Psoas muscle (tissue), 8 donors: ENCODE measurements at places on chromosomes 3 and 15. TPM values are rescaled to one million over a fixed set of nuclear protein-coding genes. Genes with fewer than 3 reads are reported as not detected.

- no peaks in the 10 kb centered on the region for H3K4me1 ChIP-seq
- no peak for DNase-seq
- H3K27ac ChIP-seq: no peak overlapping the region
- H3K27me3 ChIP-seq: no peaks in the 10 kb centered on the region
Observed at GRCh38 chr3:154236331-154236730, 88.0 kb downstream of the DHX36 start.

GRCh38 chr3:146024260-146024659, 136.7 kb downstream of the PLOD2 start:
- no peaks in the 10 kb centered on the region for H3K36me3 ChIP-seq
- no peaks in the 10 kb centered on the region for H3K4me1 ChIP-seq

- peaks cover 2% of the 10 kb centered on the region for H3K36me3 ChIP-seq
- no peak overlapping the region for H3K27ac ChIP-seq
- H3K4me1 ChIP-seq: peaks cover 41% of the 10 kb centered on the region
- H3K4me3 ChIP-seq: no peak overlapping the region
- no peaks in the 10 kb centered on the region for H3K27me3 ChIP-seq
Observed at GRCh38 chr3:70984776-70985482, 598.6 kb downstream of the FOXP1 start.

DNA sequence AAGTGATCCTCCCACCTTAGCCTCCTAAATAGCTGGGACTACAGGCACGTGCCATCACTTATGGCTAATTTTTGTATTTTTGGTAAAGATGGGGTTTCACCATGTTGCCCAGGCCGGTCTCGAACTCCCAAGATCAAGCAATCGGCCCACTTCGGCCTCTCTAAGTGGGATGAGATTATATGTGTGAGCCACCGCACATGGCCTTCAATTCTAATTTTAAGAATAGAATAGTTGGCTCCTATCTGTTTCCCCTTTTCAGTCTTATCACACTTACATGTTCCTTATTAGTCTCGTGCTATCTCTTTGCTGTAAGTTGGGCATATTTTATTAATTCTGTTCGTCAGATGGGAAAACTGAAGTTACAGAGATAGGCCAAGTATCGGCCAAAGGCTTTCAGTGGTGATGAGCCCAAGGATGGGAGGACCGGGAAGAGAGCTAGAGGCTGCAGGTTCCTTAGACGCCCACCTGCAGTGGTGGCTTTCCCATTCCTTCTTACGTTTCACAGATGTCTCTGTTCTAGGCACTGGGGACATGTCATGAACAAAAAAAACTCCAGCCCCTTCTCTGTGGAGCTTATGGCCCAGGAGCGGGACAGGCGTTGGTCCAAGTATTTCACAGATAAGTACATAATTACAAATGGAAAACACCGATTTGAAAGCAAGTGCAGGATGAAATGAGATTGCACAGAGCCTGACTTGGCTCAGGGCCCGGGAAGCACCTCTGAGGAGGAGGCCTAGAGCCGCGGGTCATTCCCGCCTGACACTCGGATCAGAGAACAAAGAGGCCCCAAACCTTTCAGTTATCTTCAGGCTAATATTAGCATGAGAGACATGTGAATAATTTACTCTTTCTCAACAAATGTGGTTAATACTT, 91.1 kb upstream of the KLF13 start:
- H3K4me3 ChIP-seq: no peak overlapping the region
- H3K4me1 ChIP-seq: peaks cover 17% of the 10 kb centered on the region
- no peaks in the 10 kb centered on the region for H3K36me3 ChIP-seq
- H3K27ac ChIP-seq: peak overlapping the region; percentile 49
- no peaks in the 10 kb centered on the region for H3K27me3 ChIP-seq

DNA sequence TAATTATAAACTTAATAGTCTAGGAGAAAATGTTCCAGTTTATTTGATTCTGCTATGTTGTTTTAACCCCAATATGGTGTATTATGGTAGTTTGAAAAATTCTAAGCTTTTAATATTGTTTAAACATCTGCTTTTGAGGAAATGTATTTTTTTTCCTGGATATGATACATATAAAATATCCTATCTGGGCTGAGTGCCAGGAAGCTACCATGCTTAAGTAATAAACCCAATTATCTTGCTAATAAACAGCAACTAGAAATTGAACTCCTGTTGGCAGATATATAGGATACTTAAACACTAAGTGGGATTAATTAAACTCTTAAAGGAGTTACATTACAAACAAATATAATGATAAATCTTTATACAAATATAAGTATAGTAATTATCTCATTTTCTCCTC, 293.7 kb upstream of the GRM7 start:
- no peaks in the 10 kb centered on the region for H3K4me1 ChIP-seq
- no peak overlapping the region for H3K27ac ChIP-seq
- no peaks in the 10 kb centered on the region for H3K27me3 ChIP-seq
- DNase-seq: no peak
- no peak overlapping the region for H3K4me3 ChIP-seq
- no peaks in the 10 kb centered on the region for H3K36me3 ChIP-seq

DNA sequence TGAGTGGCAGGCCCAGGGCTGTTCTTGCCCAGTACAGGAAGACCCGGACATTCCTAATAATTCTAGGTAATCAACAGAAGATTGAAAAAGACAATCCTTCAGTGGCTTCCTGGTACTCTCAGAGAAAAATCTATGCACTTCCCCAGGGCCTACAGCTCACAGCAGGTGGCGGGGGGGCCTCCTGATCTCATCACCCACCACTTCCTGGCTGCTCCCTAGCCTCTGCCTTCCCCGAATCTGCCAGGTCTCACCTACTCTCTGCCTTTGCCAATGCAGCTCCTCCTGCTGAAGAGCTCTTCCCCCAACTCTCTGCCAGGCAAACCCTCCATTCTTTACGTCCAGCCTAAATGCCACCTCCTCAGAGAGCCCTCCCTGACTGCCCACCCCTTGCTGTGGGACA, 37.5 kb downstream of the EHD4 start:
- DNase-seq: no peak
- no peaks in the 10 kb centered on the region for H3K27me3 ChIP-seq
- no peak overlapping the region for H3K4me3 ChIP-seq
- H3K36me3 ChIP-seq: no peaks in the 10 kb centered on the region
- H3K4me1 ChIP-seq: peaks cover 35% of the 10 kb centered on the region

DNA sequence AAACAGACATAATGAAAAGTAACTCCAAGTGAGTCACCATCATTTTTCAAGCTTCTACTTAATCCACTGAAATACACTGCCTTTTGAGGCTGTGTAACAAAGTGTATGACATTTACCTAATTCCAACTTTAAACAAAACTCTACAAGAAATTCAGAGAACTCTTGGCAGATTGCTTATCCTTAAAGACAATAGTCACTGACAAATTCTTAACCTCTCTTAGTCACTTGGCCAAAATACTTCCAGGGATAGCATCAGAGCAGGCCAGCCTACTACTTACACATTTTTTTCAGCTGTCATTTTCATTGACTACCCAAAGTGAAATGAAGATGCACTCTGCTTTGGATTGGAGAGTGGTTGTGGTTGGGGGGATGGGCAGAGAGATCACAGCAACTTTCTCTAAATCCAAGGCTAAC, 3.6 kb downstream of the WWTR1 start:
- no peaks in the 10 kb centered on the region for H3K36me3 ChIP-seq
- H3K27ac ChIP-seq: peak overlapping the region; percentile 44
- peak overlapping the region; percentile 86 for H3K4me3 ChIP-seq
- peaks cover 24% of the 10 kb centered on the region for H3K4me1 ChIP-seq
- DNase-seq: no peak
- H3K27me3 ChIP-seq: no peaks in the 10 kb centered on the region

- H3K4me1 ChIP-seq: no peaks in the 10 kb centered on the region
- no peaks in the 10 kb centered on the region for H3K27me3 ChIP-seq
- DNase-seq: no peak
- peaks cover 20% of the 10 kb centered on the region for H3K36me3 ChIP-seq
Observed at GRCh38 chr15:101063212-101063611, 144.1 kb downstream of the LRRK1 start.

GRCh38 chr15:68987676-68988075, 26.8 kb upstream of the NOX5 start:
- no peaks in the 10 kb centered on the region for H3K36me3 ChIP-seq
- H3K4me1 ChIP-seq: no peaks in the 10 kb centered on the region
- DNase-seq: no peak
- H3K4me3 ChIP-seq: no peak overlapping the region
- no peaks in the 10 kb centered on the region for H3K27me3 ChIP-seq

DNA sequence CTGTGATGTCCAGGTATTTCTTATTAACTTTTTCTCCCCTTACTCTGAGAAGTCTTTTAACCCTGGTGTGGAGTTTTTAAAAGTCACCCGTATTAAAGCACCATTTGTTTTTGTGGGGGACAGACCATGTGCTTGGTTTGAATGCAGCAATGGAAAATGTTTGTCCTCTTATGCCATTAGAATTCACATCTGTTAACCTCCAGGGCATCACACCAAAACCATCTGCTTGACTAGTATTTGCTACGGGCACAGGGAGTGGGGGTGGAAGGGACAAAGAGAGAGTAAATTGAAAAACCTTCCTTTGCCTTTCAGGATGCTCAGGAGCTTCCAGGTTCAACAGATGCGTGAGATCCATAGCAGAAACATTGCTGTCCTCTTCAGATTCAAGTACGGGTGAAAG, 61.4 kb upstream of the GOLGA8B start:
- no peaks in the 10 kb centered on the region for H3K27me3 ChIP-seq
- H3K4me3 ChIP-seq: no peak overlapping the region
- H3K36me3 ChIP-seq: no peaks in the 10 kb centered on the region
- no peaks in the 10 kb centered on the region for H3K4me1 ChIP-seq
- H3K27ac ChIP-seq: no peak overlapping the region
- no peak for DNase-seq

DNA sequence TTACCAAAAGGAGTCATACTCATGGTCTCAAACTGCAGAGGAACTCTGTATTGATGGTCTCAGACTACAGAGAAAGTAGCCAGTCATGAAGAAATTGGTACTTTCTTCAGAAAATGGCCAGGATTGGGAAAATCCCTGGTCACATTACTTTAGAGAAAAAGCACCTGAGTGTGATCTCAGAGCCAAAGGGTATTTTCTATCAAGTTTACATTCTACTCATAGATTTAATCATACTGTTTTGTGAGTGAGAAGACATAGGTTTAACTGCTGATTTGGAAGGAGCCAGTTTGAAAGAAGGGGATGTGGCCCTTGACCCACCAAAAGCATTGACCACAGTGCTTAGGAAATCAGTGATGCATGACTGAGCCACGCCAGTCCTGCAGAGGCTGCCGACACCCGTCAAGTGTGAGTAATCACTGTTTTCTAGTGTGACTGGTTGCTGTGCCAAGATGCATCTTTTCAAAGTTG, 203.6 kb downstream of the AKAP13 start:
- no peaks in the 10 kb centered on the region for H3K27me3 ChIP-seq
- peaks cover 80% of the 10 kb centered on the region for H3K4me1 ChIP-seq
- peak overlapping the region; percentile 69 for H3K4me3 ChIP-seq
- peak overlapping the region; percentile 94 for H3K27ac ChIP-seq

GRCh38 chr3:49198611-49199230, 27.3 kb downstream of the KLHDC8B start:
- H3K4me3 ChIP-seq: peak overlapping the region; percentile 74
- peaks cover 4% of the 10 kb centered on the region for H3K4me1 ChIP-seq
- peak overlapping the region; percentile 92 for H3K27ac ChIP-seq
- H3K36me3 ChIP-seq: no peaks in the 10 kb centered on the region

DNA sequence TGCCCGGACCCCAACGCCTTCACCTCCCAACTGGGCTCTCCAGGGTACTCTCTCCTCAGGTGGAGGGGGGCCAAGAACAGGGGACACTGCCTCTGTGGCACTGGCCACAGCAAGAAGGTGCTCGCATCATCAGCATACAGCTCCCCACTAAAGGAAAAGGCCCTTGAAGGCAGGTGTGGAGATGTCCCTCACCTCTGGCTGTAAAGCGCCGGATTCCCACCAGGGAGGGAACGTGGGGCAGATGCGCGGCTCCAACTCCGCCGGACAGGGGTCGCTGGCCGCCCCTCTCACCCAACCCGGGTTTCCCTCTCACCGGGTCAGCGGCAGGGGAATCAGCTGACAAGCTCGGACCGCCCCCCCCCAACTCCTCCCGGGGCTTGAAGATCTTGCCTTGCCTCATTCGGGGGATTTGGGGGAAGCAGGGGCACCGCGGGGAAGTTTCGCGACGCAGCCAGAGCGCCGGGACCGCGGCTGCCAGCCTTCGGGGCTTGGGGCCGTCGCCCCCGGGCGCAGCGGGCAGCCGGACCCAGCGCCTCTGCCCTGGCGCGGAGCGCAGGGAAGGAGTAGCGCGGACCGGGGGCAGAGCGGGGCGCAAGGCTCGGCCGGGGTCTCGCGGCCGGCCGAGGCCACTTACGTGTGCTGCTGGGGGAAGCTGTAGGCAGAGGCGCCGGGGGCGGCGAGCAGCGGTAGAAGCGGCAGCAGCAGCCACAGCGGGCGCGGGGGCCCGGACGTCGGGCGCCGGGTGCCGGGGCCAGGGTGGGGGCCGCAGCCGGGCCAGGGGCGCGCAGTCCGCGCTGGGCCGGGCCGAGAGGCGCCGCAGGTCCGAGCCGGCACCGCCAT, 630 bp downstream of the CACNA2D2 start:
- H3K36me3 ChIP-seq: no peaks in the 10 kb centered on the region
- H3K27me3 ChIP-seq: no peaks in the 10 kb centered on the region
- H3K4me1 ChIP-seq: no peaks in the 10 kb centered on the region
- no peak overlapping the region for H3K27ac ChIP-seq
- peak overlapping the region; percentile 75 for H3K4me3 ChIP-seq
- DNase-seq: no peak

DNA sequence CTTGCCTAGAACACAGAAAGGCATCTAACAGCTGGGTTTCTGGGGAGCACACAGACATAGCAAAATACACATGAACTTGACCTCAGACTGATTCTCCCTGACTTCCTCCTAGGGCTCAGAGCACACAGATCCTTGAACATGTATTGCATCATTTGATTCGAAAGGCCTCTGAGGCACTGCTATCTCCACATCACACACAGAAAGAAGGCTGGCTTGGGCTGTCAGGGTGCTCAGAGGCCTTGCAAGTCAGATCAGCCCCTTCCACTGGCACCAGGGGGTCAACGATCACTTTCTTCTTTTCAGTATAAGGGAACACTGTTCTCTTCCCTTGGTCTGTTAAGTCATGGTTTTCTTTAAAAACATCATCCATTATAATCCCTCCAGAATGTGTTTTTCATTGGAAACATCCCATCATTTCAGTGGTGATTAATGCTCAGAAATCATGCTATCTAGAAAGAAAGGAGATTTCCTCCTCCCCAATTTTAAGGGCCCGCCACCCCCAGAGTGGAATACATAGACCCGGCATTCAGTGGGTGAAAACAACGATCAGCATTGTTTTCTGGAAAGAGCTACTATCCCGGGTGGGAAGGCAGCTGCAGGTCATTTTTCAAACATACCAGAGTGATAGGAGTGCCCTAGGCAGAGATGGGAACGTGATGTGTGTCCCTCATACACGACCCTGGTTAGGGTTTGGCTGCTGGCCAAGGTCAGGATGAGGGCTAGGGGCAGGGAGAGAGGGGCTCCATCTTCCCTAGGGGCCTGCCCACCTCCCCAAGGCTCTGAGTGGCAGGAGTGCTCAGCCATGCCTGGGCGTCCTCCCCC, 253.3 kb upstream of the LYSMD4 start:
- H3K27ac ChIP-seq: no peak overlapping the region
- no peaks in the 10 kb centered on the region for H3K36me3 ChIP-seq
- no peaks in the 10 kb centered on the region for H3K27me3 ChIP-seq
- DNase-seq: peak; percentile 19
- H3K4me1 ChIP-seq: no peaks in the 10 kb centered on the region

- no peak for DNase-seq
- H3K4me1 ChIP-seq: no peaks in the 10 kb centered on the region
Observed at GRCh38 chr15:57950381-57950946, 115.0 kb downstream of the ALDH1A2 start.

SEMA5B gene
- total RNA-seq: 0.08 TPM

PRR20G gene
- not detected for total RNA-seq

TNK2 gene
- total RNA-seq: 41.7 TPM

RHOA gene
- total RNA-seq: 334 TPM

SUSD5 gene
- total RNA-seq: 0.34 TPM

ZNF385D gene
- 1.7 TPM for total RNA-seq

EDEM1 gene
- 11.7 TPM for total RNA-seq

NANOGP8 gene
- not detected for total RNA-seq

TIMP4 gene
- total RNA-seq: 17.7 TPM

FAM3D gene
- total RNA-seq: not detected

CNTN4 gene
- total RNA-seq: 1.9 TPM

LHFPL4 gene
- not detected for total RNA-seq
